ENCODE measurements at places on chromosomes 7 and 10. TPM values are rescaled to one million over a fixed set of nuclear protein-coding genes. Genes with fewer than 3 reads are reported as not detected.

DNA sequence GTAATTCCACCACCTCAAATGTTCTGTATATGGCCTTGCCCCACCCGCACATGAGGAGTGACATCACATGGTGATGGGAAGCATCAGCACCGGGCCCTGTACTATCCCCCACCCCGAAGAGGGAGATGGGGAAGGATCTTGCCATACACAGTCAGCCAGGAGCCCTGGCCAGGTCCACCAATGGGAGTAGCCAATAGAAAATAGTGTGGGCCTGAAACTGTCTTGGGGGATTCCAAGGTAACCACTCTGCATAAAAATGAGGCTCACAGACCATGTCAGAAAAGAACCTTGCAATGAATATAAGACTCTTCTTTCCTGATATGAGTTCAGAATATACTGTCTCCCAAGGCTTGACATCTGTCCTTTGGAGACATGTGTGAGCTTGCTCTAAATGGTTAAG is 51.1 kb downstream of the ADRB1 start:
- no peak for DNase-seq

The NRCAM gene
- 0.23 TPM for total RNA-seq

GRCh38 chr7:25454020-25454419 is 225.7 kb upstream of the NPVF start:
- DNase-seq, result no peak

GRCh38 chr7:27263781-27264180 is 21.2 kb downstream of the EVX1 start:
- DNase-seq, result no peak

GRCh38 chr7:87332321-87332720 is 13.1 kb upstream of the CROT start:
- DNase-seq, result no peak

The ANKRD61 gene
- total RNA-seq, result not detected

GRCh38 chr7:13875496-13876074 is 113.9 kb downstream of the ETV1 start:
- DNase-seq, result no peak

GRCh38 chr7:158685693-158686092 is 18.9 kb downstream of the NCAPG2 start:
- DNase-seq, result no peak
